ENCODE measurements at places on chromosomes 1 and 21. TPM values are rescaled to one million over a fixed set of nuclear protein-coding genes. Genes with fewer than 3 reads are reported as not detected.

The ESRRG gene
- 1.7 TPM for total RNA-seq

DNA sequence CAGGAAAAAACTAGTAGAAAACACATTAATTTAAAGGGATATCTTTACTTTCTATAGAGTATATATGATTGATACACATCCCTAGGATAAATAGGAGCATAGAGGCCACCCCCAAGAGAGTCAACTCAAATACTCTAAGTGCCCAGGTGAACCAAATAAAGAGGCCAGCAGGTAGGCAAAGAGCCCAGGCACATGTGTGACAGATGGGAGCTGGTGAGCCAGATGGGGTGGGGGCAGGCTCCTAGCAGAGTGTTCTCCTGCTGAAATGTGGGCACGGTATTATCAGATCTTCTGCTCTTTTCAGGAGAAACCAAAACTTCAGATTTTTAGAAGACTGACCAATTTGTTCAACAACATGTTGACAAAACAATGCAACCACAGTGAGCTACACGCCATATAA is 333.4 kb upstream of the PKN2 start:
- H3K4me3 ChIP-seq, result no peak overlapping the region
- DNase-seq, result no peak
- H3K36me3 ChIP-seq, result no peaks in the 10 kb centered on the region
- H3K27me3 ChIP-seq, result peaks cover 6% of the 10 kb centered on the region
- no peak overlapping the region for H3K27ac ChIP-seq

DNA sequence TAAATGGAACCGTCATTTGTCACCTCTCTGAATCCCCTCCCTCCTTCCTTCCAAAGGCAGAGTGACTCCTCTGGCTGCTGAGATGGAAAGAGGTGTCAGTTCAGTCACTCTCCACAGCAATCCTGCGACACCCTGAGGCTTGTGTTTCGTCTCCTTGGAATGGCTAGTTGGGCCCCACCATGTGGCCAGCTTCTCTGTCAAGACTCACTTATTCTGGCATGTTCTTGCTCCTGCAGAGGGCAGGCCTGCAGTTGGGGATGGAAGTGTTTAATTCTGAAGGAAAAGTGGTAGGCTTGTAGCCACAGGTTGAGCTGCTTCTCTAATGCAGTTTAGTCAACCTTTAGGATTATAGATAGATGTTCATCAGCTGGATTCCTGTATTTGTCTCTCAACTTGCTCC is 149.6 kb downstream of the LMO4 start:
- no peak overlapping the region for H3K4me3 ChIP-seq
- peaks cover 13% of the 10 kb centered on the region for H3K4me1 ChIP-seq
- no peaks in the 10 kb centered on the region for H3K27me3 ChIP-seq
- peak; percentile 28 for DNase-seq

DNA sequence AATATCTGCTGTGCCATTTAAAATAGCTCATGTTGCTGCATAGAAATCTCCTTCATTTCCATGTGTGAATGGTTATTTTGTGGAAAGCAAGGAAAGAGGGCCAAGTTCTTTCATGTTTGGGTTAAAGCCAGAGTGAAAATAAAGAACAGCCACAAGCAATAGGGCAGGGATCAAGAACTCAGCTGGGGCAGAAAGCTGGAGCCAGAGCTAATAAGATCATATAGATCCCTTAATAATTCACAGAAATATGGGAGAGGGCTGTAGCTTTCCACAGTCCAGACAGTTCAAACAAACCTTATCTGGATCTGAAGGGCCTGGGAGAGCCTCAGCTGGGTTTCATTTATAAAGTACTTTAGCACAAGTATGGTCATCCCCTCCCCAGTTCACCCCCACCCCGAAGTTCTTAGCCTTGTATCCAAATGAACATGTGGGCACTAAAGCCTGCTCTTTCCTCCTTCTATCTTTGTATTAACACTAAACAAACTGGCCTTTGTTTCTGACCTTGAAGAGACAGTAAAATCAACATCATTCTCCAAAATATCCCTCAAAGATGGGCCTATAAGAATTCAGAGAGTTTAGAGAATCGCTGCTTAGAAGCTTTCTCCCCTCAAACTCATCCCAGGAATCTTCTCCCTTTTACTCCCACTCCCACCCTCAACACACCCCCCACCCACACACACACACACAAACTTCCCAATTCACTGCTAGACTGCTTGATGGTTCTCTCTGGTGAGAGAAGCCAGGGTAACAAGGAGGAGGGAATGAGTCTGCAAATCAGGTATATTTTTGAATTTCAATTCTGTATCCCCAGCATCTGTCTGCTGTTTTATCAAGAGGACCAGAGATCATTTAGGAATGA is 41.7 kb downstream of the UTP25 start:
- H3K4me3 ChIP-seq, result no peak overlapping the region
- no peak overlapping the region for H3K27ac ChIP-seq
- peaks cover 22% of the 10 kb centered on the region for H3K4me1 ChIP-seq
- H3K27me3 ChIP-seq, result no peaks in the 10 kb centered on the region

- H3K4me3 ChIP-seq, result no peak overlapping the region
- no peaks in the 10 kb centered on the region for H3K27me3 ChIP-seq
- H3K4me1 ChIP-seq, result peaks cover 3% of the 10 kb centered on the region
Measured at GRCh38 chr1:199585392-199585791, 442.1 kb upstream of the NR5A2 start.

Measured in PC-3 (cell line).